ENCODE measurements at places on chromosomes 3 and 15.
A peak's percentile ranks its signal among the peaks of the same experiment; 100 is the strongest.

- no peak for DNase-seq
Measured at GRCh38 chr3:62774221-62774620, 101.0 kb downstream of the CADPS start.

DNA sequence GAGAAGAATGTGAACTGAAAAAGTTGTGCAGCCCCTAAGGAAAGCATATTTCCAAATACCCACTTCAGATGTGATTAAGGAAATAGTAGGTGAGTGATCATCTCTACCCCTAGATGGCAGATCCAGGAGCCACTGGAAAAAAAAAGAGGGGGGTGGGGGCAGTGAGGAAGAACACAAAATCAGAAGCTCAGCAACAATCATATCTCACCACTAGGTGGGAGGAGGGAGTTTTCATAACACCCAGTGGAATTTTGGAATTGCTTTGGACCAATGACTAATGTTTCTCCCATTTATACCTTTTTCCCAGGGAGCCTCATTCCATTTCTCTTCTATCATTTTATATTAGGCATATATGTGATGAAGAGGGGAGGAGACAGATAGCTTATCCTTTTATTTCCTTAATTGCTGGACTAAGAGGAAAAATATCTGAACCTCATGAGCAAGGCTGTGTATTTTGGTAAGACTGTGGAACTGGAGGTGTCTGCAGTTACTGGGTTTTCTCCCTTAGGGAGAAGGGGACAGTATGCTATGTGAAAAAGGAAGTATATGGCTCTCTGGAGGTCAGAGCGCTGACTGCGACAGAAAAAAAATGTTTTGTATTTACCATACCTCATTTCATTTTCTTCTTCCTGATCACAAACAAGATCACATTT is 363.4 kb downstream of the GAP43 start:
- peak; percentile 63 for DNase-seq

DNA sequence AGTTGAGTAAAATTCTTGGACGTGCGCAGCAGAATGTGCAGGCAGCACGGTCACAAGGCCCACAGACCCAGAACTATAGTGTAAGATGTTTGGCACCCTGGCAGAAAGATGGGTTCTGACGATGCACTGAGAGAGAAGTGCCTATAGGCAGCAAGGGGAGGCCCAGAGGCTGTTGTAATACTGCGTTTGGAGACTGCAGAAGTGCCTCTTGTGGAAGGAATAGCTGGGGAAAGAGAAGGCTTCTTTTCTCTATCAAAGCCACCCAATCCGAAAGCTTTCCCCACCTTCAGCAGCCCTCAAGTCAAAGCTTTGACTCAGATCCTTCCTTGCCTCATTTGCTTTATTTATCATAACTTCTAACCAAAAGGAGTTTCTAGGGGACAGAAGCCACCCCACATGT is 5.2 kb upstream of the SIN3A start:
- peak; percentile 11 for DNase-seq

DNA sequence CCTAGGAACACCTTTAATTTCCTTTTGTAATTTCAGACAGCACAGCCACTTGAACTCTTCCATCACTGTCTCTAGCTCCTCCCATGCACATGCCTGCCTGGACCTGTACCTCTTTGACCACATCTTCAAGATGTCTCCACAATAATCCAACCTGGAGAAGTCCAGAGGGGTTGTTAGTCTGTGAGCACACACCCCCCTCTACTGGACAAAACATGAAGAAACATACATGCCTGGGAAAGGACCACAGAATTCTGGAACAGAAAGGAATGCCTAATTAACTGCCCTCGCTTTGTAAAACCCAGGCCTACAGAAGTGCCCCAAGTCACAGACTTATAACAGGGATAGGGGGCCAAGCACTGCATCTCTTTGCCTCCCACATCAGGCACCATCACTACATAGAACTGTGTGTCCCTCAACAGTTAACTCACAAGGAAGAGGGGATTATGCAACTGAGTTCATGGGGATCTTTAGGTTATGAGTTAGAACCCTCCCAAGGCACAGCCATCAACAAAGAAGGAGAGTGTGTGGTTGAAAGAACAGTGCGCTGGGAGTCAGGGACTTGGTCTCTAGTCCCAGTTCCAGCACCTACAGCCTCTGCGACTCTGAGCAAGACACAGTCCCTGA is 61.7 kb downstream of the FMN1 start:
- peak; percentile 95 for DNase-seq

DNA sequence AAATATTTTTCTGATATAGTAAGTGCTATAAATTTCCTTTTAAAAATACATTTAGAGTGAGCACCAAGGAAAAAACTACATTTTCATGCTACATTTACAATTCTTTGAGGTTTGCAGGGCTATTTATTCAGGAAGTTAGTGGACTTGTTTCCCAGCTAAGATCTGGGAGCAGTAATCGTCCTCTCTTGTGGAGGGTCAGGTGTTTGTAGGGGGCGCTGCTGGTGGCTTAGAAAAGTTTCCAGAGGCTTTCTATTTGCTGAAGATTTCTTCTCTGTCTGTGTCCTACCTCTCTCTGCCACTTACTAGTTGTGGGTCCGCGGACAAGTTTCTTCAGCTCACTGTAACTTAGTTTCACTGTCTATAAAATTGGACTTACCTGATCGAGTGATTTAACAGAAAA is 163.9 kb downstream of the PEX5L start:
- no peak for DNase-seq

DNA sequence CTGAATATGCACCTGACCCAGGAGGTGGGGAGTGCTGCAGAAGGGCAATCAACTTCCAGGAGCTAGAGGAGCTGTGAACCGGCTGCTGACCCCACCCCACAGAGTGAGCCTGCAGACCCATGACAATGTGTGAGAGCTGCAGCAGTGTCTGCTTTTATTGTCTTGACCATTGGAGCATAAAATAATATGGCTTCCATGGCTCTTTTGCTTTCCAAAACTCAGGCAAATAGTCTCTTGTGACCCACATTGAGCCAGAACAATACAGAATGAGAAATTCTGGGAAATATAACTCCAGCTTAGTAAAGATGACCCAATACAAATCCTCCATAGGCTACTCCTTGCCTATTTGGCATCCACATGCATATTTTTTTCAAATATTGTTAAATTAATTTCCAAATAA is 309.6 kb downstream of the PYDC2 start:
- no peak for DNase-seq

DNA sequence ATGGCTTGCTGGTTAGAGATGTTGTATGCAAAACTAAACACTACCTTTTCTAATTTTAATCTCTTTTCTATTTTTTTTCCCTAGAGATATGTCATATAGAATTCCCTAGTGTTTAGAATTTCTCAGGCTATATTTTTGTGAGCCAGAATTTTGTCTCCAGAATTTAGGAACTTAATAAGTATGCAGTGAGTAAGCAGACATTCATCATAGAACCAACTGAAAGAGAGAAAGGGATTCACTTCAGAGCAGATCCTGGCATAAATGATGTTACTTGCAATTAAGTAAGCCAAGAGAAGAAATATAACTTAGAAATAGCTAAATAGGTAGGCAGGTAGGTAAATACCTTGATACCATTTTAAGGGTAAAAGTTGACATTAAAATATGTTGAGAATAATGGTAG is 288.9 kb downstream of the ZNF385D start:
- DNase-seq, result no peak

- DNase-seq, result no peak
Measured at GRCh38 chr3:127052121-127052561, 69.2 kb downstream of the PLXNA1 start.

DNA sequence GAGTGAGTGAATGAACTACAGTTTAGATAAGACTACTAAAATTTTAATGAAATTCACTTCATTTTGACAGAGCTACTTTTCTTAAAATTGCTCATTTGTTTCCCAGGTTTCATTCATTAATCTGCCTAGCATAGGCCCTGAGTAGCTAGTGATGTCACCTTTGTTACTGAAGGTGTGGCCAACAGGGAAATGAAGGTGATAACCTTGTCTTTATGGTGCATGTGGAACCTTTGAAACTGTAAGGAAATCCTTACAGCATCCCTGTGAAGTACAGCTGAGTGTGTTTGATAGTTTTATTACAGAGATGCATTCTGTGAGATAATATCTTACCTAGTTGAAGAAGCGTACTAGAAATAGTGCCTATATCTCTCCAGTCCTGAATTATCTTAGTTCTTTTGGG is 112.9 kb downstream of the AKAP13 start:
- peak; percentile 28 for DNase-seq

- no peak for DNase-seq
Measured at GRCh38 chr15:62622775-62623174, 419.8 kb upstream of the TPM1 start.

DNA sequence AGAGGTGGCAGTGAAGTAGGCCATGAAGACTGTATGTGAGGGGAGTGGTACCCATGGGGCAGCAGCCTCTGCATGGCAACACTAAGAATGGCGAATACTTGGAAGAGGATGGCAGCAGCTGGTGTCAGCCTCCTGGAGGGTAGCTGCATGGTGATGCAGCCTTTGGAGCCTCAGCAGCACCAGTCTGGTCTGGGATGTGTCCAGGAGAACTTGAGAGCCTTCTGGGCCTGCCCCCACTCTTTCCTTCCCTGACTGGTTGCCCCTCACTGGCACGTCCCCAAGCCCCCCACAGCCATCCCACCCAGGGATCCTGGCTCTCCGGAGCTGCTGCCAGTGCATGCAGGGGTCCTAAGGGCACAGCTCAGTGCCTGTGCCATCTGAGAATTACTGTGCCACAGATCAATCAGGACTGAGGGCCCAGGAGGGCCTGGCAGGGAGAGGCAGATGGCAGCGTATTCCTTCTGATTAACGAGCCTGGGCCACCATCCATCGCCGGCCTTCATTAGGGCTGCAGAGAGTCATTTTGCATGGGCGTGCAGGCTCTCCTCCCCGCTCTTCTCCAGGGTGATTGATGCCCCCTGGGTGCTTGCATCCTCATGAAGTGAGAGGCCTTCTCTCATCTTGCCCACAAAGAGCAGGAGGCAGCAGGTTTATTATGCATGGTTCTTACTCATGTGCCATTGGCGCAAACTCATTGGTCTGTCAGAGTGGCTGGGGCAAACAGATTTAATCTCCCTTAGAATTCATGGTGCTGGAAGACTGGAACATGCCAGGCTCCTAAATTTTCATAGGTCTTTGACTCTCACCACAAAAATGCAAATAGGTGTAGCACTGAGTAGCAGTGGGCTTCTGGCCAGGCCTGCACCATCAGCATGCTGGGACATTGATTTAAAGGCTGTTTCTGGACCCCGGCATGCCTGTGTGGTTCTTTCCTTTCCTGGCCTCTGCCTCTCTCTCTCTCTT is 116.8 kb downstream of the EPHB1 start:
- no peak for DNase-seq

DNA sequence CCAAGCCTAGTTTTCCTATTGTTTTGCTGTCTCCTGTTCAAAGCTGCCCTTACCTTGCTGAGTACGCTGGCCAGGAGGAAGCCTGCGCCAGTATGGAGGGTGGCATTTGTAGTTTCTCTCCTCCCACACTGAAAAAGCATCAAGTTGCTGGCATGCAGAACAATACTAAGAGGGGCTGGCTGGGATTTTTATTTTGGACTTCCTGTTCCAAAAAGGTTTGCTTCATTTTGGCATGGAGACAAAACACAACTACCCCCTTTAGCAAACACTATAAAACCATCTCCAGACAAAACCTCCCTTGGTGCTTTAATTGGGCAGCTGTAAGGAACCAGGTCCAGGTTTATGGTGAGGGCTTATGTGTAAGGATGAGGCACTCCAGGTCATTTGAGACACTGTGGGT is 457.6 kb downstream of the PDCD6IP start:
- no peak for DNase-seq

GRCh38 chr15:52735231-52736089 is 54.7 kb downstream of the ONECUT1 start:
- peak; percentile 79 for DNase-seq

DNA sequence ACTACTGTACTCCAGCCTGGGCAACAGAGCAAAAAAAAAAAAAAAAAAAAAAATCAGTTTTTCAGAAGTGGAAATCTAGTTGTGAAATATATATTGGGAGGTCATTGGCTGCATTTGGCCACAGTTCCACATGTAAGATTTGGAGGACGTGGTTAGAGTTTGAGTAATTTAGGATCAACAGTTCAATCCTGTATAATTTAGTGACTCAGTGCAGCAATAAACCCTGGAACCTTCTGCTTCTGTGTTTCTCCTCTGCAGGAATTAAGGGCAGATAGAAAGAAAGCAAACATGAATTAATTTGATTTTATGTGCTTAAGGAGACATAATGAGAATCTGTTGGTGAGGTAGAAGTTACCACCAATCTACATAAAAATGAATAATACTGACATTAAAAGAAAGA is 347.0 kb downstream of the PTPRG start:
- no peak for DNase-seq

- DNase-seq, result peak; percentile 29
Measured at GRCh38 chr15:35383506-35383905, 162.5 kb downstream of the DPH6 start.

- DNase-seq, result peak; percentile 95
Measured at GRCh38 chr3:17039594-17039993, 154.8 kb downstream of the PLCL2 start.

GRCh38 chr3:55721716-55722484 is 234.8 kb upstream of the WNT5A start:
- DNase-seq, result peak; percentile 25

DNA sequence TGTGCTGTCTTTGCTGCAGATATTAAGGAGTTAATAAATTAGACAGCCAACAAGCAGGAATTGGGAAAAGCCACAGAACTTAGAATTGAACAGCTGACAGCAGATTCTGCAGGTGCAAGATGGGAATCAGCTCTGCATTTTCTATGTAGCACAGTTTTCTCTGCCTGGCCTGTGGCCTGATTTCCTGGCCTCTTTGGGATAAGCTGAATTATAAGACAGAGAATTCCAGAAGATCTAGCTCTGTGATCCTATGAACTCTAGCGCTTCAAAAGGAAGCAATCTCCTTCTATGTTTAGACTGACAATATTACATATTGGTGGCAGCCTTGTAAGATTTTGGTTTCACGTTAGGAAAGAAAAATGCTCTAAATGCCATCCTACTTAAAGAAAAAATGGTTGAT is 24.0 kb upstream of the SOX2 start:
- DNase-seq, result no peak

DNA sequence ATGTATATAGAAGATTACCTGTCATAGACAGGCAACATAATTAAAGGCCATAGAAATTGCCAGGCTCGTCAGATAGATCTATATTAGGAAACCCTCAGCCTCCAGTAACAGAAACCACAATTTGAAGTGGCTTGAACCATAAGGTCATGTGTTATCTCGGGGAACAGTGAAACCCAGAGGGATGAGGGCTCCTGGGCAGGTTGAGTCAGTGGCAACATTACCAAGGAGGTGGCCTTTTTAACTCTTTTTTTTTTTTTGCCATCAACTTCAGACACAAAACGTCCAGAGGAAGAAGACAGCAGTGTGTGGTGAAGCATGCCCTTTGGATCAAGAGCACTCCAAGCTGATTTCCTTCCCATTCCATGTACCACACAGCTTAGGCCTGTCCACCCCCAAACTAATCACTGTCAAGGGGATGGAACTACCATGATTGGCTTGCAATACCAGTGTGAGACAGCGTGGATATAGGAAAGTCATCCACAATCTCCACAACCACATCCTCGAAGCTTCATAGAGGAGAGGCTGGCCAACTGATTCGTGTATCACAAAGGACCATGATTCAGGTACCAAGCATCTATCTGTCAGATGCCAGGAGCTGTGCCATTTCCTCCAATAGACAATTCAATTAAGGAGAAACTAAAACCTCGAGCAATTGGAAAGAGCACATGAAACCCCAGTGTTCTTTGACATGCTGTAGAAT is 999 bp upstream of the KIF7 start:
- DNase-seq, result no peak

GRCh38 chr3:20857636-20858035 is 671.6 kb upstream of the SGO1 start:
- DNase-seq, result no peak

All from epithelial cell of esophagus (primary cell).